Left lung (tissue), 14 donors: ENCODE measurements at places on chromosomes 12 and 14. TPM values are rescaled to one million over a fixed set of nuclear protein-coding genes. Genes with fewer than 3 reads are reported as not detected.

- DNase-seq = no peak
Measured at GRCh38 chr12:7433276-7433822, 10.6 kb downstream of the CD163L1 start.

- DNase-seq = no peak
Measured at GRCh38 chr14:53964249-53964648, 7.6 kb upstream of the BMP4 start.

The SERPINA9 gene
- not detected for total RNA-seq

The GPRC5A gene
- total RNA-seq = 478 TPM

The WSCD2 gene
- 0.41 TPM for total RNA-seq
